ENCODE measurements at places on chromosomes 5 and 9.

GRCh38 chr5:150141544-150142184 is 14.0 kb downstream of the PDGFRB start:
- DNase-seq, result no peak

DNA sequence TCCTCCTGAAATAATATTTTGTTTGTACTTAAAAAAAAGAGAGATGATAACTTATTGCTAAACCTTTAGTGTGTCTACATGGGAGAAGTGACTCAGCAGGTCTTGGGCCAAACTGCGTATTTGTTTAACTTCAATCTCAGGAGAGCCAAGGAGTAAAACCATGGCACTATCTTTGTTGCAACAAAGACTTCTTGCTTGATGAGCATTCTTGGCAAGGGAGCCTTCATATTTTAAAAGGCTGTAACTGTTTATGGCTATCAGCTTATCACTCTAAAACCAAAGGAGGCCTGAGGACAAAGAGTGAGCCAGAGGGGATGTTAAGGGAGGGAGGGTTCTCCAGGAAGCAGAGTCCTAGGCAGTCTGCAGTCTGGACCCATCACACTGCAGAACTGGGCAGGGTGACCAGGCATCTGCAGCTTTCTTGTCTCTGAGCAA is 216.2 kb upstream of the S1PR3 start:
- no peak for DNase-seq

GRCh38 chr5:1200495-1201326 is 684 bp upstream of the SLC6A19 start:
- no peak for DNase-seq

DNA sequence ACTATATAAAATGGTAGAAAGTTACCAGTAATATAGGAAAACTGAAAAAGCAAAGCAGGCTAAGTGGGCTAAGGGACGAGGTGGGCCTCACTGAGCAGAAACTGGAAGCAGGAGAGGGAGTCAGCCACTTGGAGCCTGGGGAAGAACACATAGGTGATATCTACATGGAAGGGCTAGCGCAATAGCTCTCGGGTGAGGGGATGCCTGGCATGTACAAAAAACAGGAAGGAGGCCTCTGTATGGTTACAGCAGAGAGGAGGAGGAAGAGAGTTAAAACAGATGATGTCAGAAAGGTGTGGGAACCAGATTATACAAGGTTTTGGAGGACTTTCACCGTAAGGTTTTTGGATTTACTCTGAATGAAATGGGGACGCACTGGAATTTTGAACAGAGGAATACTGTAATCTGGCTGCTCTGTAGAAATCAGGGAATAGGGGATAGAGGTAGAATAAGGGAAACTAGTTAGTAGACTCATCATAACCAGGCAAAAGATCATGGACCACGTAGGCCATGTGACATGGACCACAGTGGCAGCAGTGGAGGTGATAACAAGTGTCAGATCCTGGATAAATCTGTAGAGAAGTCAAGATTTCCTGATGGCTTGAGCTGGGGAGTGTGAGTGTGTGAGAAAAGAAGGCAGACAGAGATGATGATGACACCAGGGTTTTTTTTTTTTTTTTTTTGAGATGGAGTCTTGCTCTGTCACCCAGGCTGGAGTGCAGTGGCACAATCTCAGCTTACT is 52.5 kb downstream of the FNBP1 start:
- no peak for DNase-seq

Data from activated CD8-positive, alpha-beta memory T cell treated with anti-CD3 and anti-CD28 coated beads for 1 hour (primary cell).